Stimulated activated CD8-positive, alpha-beta memory T cell treated with anti-CD3 and anti-CD28 coated beads, Interleukin-7, amount 100 ng/mL, for 1 hour (primary cell): ENCODE measurements at places on chromosomes 11 and 22.

DNA sequence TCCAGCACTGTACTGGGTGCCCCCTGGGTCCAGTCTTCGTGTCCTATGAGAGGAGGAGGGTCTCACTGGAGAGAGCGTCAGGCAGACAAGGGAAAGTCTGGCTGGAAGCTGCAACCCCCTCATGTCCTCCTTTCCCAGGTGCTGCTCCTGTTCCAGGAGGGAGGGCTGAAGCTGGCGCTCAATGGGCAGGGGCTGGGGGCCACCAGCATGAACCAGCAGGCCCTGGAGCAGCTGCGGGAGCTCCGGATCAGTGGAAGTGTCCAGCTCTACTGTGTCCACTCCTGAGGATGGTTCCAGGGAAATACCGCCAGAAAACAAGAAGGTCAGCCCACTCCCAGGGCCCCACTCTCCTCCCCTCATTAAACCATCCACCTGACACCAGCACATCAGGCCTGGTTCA lies 10.2 kb downstream of the LGALS12 start:
- DNase-seq = no peak

DNA sequence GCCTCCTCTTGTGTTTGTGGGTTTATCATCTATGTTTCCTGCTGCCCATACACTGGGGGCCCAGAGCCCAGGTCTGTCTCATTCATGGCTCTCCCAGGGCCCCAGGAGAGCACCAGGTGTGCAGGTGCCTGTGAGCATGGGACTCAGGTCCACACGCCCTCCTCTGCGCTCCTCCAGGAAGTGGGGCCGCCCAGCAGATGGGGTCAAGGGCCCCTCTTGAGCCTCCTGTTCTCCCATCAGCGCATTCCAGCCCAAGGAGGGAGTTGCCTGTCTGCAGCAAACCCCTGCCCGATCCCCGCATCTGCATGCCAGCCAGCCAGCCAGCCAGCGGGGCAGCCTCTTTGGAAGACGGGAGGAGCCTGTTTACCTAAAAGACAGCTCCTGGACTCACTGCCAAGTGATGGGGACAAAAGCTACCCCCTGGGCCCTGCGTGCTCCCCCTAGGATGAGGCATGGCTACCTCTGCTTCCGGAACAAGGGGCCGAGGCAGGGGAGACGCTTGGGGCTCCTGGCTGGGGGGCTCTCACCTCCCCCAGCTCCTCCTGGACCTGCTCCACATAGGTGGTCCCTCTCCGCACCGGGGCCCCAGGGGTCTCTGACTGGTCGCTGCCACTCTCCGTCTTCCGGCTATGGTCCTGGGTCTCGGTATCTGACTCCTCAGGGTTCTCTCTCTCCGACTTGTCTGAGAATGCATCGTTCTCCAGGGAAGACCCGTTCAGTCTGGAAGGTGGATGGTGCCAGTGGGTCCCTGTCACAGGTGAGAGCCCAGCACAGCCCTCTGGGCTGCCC lies 49.7 kb upstream of the CARS1 start:
- DNase-seq = no peak

GRCh38 chr22:42468841-42469240 lies 36.6 kb upstream of the NFAM1 start:
- no peak for DNase-seq

- no peak for DNase-seq
Observed at GRCh38 chr11:30380846-30381245, 57.9 kb downstream of the ARL14EP start.

GRCh38 chr11:13868710-13869397 lies 93.7 kb upstream of the SPON1 start:
- no peak for DNase-seq

DNA sequence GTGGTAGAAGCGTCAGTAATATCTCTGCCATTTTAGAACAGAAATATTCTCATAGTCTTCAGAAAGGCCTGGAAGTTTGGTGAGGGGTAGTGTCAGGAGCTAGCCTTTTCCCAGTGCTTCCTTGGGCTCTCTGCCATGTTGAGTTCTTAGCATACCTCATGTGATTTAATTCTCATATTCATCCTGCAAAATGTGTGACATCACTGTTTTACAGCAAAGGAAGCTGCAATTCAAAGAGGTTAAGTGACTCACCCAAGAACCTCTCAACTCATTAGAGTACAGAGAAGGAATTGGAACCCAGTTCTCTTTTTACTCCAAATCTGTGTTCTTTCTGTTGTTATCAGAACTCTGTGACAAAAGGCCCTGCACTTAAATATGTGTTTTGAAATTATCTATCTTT lies 72.1 kb downstream of the RNF169 start:
- DNase-seq = no peak

DNA sequence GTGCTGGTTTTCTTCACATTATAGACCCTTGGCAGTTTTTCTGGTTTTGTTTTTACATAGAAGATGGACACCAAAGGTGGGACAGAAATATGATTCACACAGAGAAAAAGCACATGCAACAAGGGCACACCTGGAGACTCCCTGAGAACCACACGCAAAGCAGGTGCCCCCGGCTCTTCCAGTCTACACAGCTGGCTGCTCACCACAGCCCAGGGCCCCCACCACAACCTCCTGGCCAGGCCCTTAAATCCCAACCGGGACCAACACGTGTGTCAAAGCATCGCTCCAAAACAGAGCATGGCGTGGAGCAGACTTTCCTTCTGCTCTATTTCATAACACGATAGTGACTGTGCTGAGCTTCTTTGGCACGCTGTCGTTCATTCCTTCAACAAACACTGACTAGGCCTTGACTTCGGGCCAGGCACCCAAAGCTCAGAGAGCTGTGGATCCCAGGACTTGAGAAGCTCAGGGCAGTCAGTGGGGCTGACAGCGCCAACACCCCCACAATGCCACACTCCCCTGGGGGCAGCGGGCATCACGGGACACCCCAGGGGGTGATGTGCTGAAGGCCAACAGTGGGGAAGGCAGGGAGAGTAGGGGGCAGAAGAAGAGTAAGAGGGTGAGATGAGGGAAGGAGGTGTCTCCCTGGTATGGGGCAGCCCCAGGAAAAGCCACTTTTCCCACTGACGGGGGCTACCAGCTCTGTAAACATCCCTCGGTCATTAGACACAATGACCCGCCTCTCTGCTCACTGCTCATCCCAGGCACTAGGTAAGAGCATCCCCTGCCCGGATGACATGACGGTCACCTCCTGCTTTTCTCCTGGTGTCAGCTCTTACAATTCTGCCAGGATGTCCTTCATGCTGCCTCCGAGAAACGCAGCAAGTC lies 26.0 kb downstream of the CELSR1 start:
- no peak for DNase-seq

- no peak for DNase-seq
Observed at GRCh38 chr11:67468056-67468455, 995 bp downstream of the TMEM134 start.

DNA sequence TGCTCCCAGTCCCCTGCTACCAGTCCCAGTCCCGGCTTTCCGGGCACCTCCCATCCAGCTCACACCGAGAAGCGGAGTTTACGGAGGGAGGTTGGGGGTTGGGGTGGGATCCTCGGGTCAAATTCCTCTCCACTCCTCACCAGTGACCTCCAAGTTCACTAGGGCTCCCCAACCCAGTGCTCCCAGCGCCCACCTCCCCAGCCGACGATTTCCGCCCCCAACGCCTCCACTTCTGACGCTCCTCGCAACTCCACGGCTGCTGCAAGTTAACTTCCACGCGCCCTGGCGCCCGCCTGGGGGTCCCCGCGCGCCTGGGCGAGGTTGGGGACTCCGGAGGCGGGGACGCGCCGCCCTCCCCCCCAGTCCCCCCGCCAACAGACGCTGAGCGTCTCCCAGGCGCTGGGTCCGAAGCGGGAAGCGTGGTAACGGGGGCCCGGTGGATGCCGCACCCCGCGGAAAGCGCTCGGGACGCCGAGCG lies 526 bp downstream of the TPST2 start:
- DNase-seq = no peak

DNA sequence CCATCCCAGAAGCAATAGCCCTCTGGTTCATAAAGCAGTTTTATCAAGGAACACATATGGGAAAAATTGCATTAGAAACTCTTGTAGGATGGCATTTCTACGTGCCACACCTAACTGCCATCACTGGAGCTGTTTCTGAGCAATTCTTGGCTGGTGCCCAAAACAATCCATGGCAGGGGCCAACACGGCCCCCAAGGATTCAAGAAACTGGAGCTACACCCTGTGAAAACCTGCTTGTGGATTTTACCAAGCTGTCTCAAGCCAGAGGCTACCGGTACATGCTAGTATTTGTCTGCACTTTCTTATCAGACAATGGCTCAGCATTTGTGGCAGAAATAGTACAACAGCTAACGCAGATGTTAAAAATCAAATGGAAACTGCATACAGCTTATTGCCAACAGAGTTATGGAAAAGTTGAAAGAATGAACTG lies 42.4 kb upstream of the GLYAT start:
- no peak for DNase-seq

- DNase-seq = no peak
Observed at GRCh38 chr11:88122956-88123355, 52.3 kb downstream of the RAB38 start.

GRCh38 chr22:31923136-31923535 lies 21.2 kb upstream of the YWHAH start:
- no peak for DNase-seq

- DNase-seq = no peak
Observed at GRCh38 chr22:48169227-48169626, 1406.8 kb downstream of the TBC1D22A start.

DNA sequence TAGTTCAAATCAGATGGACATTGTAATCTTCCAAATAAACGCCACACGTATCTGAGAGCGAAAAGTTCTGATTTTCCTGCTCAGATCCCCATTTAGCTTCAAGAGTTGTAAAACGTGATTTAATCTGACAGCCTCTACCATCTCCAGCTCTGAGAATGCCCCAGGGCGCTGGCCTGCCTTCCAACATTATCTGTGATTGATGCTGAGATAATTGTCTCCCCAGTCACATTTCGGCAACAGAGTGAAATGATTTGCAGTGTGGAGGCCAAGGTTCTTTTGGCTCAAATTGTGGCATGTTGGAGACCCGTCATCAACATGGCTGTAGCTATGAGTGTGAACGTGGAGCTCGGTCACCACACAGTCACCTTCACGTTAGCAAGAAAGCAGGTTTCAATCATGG lies 283.4 kb downstream of the BRD1 start:
- DNase-seq = no peak

DNA sequence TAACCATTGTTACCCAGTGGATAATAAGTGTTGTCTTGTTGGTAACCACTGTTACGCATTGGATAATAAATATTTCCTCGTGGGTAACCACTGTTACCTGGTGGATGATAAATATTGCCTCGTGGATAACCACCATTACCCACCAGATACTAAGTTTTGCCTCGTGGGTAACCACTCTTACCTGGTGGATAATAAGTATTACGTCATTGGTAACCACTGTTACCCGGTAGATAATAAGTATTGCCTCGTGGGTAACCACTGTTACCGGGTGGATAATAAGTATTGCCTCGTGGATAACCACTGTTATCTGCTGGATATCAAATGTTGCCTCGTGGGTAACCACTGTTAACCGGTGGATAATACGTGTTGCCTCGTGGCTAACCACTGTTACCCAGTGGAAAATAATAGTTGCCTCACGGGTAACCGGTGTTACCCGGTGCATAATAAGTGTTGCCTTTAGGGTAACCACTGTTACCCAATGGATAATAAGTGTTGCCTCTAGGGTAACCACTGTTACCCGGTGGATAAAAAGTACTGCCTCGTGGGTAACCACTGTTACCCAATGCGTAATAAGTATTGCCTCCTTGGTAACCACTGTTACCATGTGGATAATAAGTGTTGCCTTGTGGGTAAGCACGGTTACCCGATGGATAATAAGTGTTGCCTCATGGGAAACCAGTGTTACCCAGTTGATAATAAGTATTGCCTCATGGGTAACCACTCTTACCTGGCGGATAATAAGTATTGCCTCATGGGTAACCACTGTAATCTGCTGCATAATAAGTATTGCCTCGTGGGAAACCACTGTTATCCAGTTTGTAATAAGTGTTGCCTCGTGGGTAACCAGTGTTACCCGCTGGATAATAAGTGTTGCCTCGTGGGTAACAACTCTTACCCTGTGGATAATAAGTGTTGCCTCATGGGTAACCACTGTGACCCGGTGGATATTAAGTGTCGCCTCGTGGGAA lies 21.9 kb upstream of the NXPE4 start:
- no peak for DNase-seq

DNA sequence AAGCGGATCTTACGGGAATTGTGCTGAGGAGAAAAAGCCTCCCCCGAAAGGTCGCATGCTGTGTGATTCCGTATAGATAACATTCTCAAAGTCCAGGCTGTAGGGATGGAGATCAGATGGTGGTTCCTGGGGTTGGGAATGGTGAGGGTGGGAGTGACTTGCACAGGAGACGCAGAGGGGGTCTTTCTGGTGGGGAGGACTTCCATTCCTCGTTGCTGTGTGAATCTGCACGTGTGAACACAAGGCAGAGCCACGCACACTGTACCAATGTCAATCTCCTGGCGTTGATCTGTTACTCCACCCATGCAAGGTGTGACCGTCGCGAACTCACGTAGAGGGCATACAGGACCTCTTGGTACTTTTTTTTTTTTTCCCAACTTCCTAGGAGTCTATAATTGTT lies 59.0 kb upstream of the KCNQ1OT1 start:
- DNase-seq = no peak

DNA sequence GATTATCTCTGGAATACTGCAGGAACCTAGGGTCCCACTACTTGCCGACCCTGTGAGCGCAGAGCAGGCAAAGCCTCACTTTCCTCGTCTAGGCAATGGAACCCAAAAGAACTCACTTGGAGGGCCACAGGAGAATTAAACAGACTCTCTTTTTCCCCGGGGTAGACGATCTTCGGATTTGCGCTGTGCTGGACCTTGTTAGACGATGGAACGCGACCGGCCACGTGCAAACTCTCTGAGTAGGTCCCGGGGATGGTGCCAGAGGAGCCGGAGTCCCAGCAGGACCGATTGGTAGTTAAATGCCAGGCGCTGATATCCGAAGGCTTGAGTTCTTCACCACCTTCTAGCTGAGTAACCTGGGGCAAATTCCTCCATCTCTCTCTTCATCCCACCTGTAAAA lies 1.0 kb upstream of the SLC1A2 start:
- no peak for DNase-seq

DNA sequence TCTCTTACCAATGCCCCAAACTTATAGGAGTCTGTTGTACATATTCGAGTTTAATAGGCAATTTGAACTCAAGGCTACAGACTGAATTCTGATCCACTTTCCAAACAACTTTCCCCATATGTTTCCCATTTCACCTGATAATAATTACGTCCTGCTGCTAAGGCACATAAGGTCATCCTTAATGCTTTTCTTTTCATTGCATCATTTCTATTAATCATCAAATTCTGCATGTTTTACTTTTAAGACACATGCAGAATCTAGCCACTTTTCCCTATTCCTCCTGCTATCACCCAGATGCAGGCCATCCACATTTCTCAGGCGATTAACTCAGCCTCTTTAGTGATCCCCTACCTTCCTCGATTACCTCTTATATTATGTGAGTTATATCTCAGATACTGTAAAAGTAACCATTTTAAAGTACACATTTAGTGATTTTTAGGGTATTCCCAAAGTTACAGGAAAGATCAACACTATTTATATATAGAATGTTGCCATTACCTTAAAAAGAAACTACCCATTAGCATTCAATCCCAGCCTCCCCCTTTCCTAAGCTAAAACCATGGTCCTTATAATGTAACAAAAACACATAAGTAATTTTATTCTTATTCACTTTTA lies 14.9 kb downstream of the XKR3 start:
- no peak for DNase-seq

DNA sequence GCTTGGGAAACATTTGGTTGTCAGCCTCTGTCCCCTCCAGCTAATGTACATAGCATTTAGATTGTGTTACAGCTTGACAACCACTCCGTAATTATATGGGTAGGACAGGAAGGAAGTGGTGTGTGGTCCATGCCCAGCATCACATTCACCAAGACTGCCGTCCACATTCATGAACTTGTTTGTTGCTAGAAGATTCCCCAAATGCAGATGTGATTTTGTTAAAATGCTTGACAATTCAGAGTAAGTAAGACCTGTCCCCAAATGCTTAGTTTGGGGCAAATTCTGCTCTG lies 1482.7 kb downstream of the TBC1D22A start:
- DNase-seq = no peak
